Activated CD8-positive, alpha-beta memory T cell treated with anti-CD3 and anti-CD28 coated beads, Interleukin-2, amount 50 U/mL, for 48 hours (primary cell): ENCODE measurements at places on chromosomes 7 and 10.

GRCh38 chr10:126155528-126155927 lies 232.7 kb downstream of the ADAM12 start:
- no peak for DNase-seq

GRCh38 chr10:115092555-115093285 lies 445 bp upstream of the ATRNL1 start:
- peak; percentile 58 for DNase-seq

DNA sequence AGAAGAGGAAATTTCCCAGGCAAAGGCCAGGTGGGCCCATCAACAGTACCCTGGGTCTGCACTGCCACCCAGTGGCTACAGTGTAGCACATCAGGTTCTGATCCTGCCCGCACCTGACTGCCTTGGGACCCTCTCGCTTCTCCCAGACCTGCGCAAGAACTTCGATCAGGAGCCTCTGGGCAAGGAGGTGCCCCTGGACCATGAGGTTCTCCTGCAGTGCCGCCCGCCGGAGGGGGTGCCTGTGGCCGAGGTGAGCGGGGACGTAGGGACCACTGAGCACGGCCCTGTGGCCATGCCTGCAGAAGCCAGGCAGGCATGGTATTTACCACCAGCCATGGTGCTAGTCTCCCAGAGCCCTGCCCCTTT lies 33.9 kb upstream of the SLC29A3 start:
- peak; percentile 70 for DNase-seq

DNA sequence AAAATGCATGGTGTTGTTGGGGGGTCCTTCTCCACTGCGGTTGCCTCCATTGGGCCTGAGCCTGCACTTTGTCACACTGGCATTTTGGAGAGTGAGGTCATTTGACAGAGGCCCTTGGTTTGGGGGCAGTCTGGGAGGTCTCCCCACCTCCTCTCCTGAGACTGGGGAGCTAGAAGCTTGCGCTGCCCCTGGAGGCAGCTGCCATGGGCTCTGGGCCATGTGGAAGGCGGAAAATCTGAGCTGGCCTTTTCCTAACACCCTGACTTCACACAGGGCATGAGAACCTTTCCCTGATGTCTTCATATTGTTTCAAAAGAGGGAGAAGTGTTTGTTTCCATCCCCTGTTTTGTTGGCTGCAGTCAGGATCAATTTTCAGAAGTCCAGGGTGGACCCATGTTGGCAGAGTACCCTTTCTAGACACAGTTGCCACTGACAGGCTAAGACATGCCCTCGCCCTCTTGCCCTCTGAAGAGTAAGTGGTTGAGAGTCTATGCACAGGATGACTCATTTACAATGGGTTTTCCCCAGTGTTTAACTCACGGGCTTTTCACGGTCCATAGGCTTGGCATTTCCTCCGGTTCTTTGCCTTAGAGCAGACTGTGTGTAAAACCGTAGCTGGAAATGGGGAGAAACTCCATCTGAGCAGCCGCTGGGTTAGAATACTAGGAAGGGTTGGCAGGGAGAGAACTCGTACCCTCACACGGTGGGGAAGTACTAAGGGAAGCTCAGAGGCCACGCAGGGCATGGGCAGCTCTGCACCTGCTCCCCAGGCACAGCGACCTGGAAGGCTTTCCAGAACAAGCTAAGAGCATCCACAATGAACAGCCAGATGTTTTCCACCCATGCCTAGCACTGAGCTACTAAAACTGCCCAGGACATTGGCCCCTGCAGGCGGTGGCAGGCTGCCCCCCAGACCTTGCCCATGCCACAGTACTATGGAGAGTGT lies 655.0 kb downstream of the SDK1 start:
- no peak for DNase-seq
